Thyroid gland (tissue), 4 donors: ENCODE measurements at places on chromosomes 3 and 15.
A peak's percentile ranks its signal among the peaks of the same experiment; 100 is the strongest.

DNA sequence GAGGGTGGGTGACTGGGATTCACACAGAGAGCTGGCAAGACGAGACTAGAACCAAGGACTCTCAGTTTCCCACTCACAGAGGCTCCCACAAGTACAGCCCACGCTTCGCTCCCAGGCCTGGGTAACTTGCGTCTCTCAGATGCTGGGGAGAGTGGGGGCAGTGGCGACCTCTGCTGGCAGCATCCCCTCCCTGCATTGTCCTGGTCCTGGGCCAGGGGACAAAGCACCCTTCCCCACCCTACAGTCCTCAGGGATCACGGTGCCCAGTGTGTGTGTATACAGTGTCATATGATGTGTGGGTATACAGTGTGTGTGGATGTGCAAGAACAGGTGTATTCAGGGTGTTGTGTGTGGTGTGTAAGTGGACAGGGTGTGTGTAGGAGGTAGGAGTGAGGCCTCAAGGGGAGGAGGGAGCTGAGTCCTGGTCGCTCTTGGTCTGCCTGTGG is 12.8 kb downstream of the VILL start:
- no peaks in the 10 kb centered on the region for H3K27me3 ChIP-seq
- DNase-seq, result peak; percentile 49
- H3K4me3 ChIP-seq, result no peak overlapping the region
- peaks cover 14% of the 10 kb centered on the region for H3K36me3 ChIP-seq
- no peak overlapping the region for H3K27ac ChIP-seq

DNA sequence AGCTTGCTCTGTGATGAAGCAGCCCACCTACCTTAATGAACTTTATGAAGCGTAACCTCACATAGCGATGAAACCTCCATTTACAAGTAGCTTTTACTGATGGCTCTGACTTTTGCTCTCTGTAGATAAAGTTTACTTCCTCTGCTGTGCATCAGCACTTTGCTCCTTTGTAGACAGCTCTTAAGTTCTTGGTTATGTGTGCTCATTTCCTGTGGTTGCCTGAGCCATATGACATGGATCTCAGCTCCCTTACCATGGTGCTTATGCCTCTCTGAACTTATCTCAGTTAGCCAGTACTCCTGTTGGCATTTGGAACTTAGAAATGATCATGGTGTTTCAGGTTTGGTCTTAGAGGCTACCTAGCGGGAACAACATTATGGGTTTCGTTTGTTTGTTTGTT is 7.8 kb downstream of the MFSD1 start:
- no peak overlapping the region for H3K27ac ChIP-seq
- H3K27me3 ChIP-seq, result no peaks in the 10 kb centered on the region
- peaks cover 16% of the 10 kb centered on the region for H3K36me3 ChIP-seq
- no peaks in the 10 kb centered on the region for H3K4me1 ChIP-seq

GRCh38 chr15:81030301-81030750 is 29.6 kb downstream of the TLNRD1 start:
- no peak for DNase-seq
- H3K4me3 ChIP-seq, result no peak overlapping the region
- H3K27me3 ChIP-seq, result no peaks in the 10 kb centered on the region
- H3K4me1 ChIP-seq, result no peaks in the 10 kb centered on the region
- H3K36me3 ChIP-seq, result no peaks in the 10 kb centered on the region

GRCh38 chr3:129001101-129001805 is at the start of gene EFCC1:
EFCC1 (plus strand) TSS chr3:129001304; CDS start chr3:129001629, 325 bp downstream.
- DNase-seq, result peak; percentile 57
- no peaks in the 10 kb centered on the region for H3K27me3 ChIP-seq
